ENCODE measurements at places on chromosomes 13 and 19.

- DNase-seq = no peak
Observed at GRCh38 chr19:30804751-30805150, 432.6 kb downstream of the ZNF536 start.

- DNase-seq = no peak
Observed at GRCh38 chr19:40623403-40624251, 22.5 kb downstream of the LTBP4 start.

GRCh38 chr19:15154002-15154612 is 46.7 kb downstream of the NOTCH3 start:
- DNase-seq = no peak

GRCh38 chr13:92429231-92429630 is 797.4 kb upstream of the GPC6 start:
- DNase-seq = no peak

DNA sequence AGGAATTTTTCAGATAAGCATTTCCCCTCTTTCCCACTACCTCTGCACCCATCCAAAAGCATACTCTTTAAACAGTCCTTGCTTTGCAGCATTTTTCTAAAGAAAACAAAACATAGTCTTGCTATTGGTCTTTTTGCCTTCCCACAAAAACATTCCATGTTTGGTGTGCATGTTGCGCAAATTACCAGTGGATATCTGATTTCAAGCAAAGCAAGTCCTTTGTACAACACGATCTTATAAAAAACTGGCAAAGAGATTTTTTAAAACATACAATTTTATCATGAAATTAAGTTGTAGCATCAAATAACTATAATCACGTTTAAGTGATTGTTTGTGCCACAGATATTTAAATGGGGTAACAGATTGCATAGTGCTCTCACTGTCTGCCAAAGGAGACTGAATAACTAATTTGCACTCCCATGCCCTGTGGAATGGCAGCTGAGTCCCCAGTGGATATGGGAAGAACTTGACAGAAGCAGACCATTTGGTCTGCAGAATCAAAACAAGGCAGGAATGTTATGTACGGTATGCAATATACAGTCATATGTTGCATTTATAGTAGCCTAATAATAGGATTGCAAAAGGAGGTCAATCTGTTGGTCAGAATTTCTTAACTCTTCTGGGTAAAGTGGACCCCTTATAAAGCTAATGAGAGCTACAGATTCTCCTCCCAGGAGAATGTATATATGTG is 285.7 kb downstream of the TBC1D4 start:
- DNase-seq = no peak
